ENCODE measurements at places on chromosomes 3 and 15. TPM values are rescaled to one million over a fixed set of nuclear protein-coding genes. Genes with fewer than 3 reads are reported as not detected.

Gene GFM1
- total RNA-seq = 42.5 TPM

Gene TOMM70
- total RNA-seq = 67.1 TPM

Gene HCLS1
- total RNA-seq = 2.5 TPM

Gene ANKRD28
- 206 TPM for total RNA-seq

Gene EAF2
- 3.4 TPM for total RNA-seq

Gene A4GNT
- not detected for total RNA-seq

Gene ASB14
- total RNA-seq = under 0.01 TPM

Gene SLC2A2
- not detected for total RNA-seq

Gene SMCO1
- total RNA-seq = not detected

Gene GPR27
- 0.12 TPM for total RNA-seq

Gene FAM162A
- total RNA-seq = 18.0 TPM

Gene PRR20G
- total RNA-seq = not detected

Gene LIPC
- 0.37 TPM for total RNA-seq

Gene PTPRG
- total RNA-seq = 27.9 TPM

Gene GOLGA6C
- total RNA-seq = under 0.01 TPM

Gene IL16
- 0.22 TPM for total RNA-seq

Gene NMB
- total RNA-seq = 4.0 TPM

Gene CD200R1
- not detected for total RNA-seq

Gene TGM4
- total RNA-seq = not detected

Gene AGBL1
- total RNA-seq = not detected

Gene FBXO40
- total RNA-seq = under 0.01 TPM

Gene BHLHE40
- total RNA-seq = 15.9 TPM

Gene ATP13A4
- total RNA-seq = 0.50 TPM

Gene SLC12A1
- total RNA-seq = not detected

Gene MYRIP
- total RNA-seq = 0.22 TPM

Gene RHCG
- not detected for total RNA-seq

Gene DHX30
- total RNA-seq = 60.2 TPM

Gene GOLGA8S
- total RNA-seq = under 0.01 TPM

Gene NME9
- 0.22 TPM for total RNA-seq

Gene FOXP1
- total RNA-seq = 69.9 TPM

Gene MESP2
- 0.75 TPM for total RNA-seq

Gene IDH2
- 54.5 TPM for total RNA-seq

Gene RNU5B-1
- not detected for total RNA-seq

Gene IQCF5
- not detected for total RNA-seq

Gene FBLN2
- 18.0 TPM for total RNA-seq

Gene TERC
- 759 TPM for total RNA-seq

Gene CPB1
- not detected for total RNA-seq
